ENCODE measurements at places on chromosomes 2 and 18.
A peak's percentile ranks its signal among the peaks of the same experiment; 100 is the strongest.

GRCh38 chr18:55744206-55744605, 156.2 kb upstream of the TCF4 start:
- H3K4me3 ChIP-seq = no peak overlapping the region
- H3K27ac ChIP-seq = no peak overlapping the region

GRCh38 chr2:161232571-161232970, 72.3 kb downstream of the TANK start:
- peaks cover 33% of the 10 kb centered on the region for H3K36me3 ChIP-seq
- peaks cover 12% of the 10 kb centered on the region for H3K4me1 ChIP-seq
- H3K4me3 ChIP-seq = no peak overlapping the region
- no peaks in the 10 kb centered on the region for H3K27me3 ChIP-seq
- H3K27ac ChIP-seq = no peak overlapping the region

GRCh38 chr2:135226961-135227360, 174.9 kb downstream of the RAB3GAP1 start:
- no peaks in the 10 kb centered on the region for H3K27me3 ChIP-seq
- no peak overlapping the region for H3K27ac ChIP-seq
- DNase-seq = no peak

DNA sequence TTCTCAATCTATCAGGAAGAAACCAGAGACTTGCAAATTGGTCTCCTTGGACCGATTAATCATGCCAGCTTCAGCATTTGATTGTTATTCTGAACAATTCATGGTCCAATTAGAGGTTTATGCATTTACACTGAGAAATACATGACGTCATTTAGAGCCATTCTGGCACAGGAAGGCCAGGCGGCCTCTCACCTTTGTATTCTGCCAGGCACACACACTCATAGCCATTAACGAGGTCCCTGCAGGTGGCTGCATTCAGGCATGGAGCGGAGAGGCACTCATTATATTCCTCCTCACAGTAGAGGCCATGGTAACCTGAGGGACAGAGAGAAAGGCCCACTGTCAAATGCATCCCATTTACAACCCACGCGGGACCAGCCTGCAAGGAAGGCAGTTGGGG, 146.8 kb upstream of the PID1 start:
- peaks cover 2% of the 10 kb centered on the region for H3K4me1 ChIP-seq
- no peak for DNase-seq
- no peak overlapping the region for H3K27ac ChIP-seq
- H3K36me3 ChIP-seq = no peaks in the 10 kb centered on the region
- H3K27me3 ChIP-seq = no peaks in the 10 kb centered on the region

GRCh38 chr2:237689336-237690131, 62.1 kb downstream of the LRRFIP1 start:
- no peak overlapping the region for H3K4me3 ChIP-seq
- H3K27me3 ChIP-seq = no peaks in the 10 kb centered on the region
- peak overlapping the region; percentile 99 for H3K27ac ChIP-seq
- H3K36me3 ChIP-seq = peaks cover 9% of the 10 kb centered on the region
- DNase-seq = no peak
- H3K4me1 ChIP-seq = peaks cover 69% of the 10 kb centered on the region

DNA sequence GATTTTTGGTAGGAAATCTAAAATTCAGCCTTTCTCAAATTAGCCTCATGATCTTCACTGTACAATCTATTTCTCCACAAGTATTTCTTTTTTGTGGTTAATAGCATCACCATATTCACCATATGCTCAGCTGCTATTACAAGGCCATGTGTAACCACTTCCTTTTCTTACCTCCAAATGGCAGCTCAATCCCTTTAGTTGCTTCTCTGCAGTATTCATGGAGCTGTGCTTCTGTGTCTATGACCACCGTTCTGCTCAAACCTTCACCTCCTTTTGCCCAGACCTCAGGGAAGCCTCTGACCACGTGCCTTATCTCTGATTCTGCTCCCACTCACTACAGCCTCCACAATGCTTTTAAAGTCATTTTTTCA, 126.7 kb upstream of the TMEM200C start:
- no peaks in the 10 kb centered on the region for H3K27me3 ChIP-seq
- no peak overlapping the region for H3K4me3 ChIP-seq
- no peak overlapping the region for H3K27ac ChIP-seq
- H3K4me1 ChIP-seq = peaks cover 20% of the 10 kb centered on the region
- no peaks in the 10 kb centered on the region for H3K36me3 ChIP-seq

DNA sequence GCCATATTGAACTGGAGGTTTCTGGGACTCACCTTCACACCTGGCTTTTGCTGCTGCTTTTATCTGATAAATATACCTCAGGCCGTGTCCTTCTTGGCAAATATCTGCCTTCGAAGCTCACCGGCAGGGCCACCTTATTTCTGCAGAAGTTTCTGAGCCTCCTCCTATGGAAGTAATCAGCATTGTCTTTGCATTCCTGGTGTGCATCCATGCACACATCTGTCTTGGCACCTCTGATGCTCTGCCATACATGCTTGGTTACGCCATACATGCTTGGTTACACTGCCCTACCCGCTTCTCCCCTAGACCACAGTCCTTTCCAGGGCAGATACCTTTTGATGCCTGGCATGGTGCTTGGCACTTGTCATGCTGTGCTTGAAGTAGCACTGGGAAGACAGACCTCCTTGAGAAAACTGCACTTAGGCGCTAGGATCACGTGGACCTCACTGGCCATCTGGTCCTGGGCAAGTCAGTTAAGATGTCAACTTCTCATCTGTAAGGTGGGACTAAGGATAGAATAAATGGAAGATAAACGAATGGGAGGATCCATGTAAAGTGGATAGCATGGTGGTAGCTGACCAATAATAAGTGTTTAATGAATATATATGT, 66.8 kb downstream of the ZNF236 start:
- H3K27ac ChIP-seq = no peak overlapping the region
- H3K27me3 ChIP-seq = no peaks in the 10 kb centered on the region
- peaks cover 43% of the 10 kb centered on the region for H3K36me3 ChIP-seq
- DNase-seq = no peak

GRCh38 chr2:44130441-44130840, 38.2 kb upstream of the PPM1B start:
- peaks cover 4% of the 10 kb centered on the region for H3K4me1 ChIP-seq
- no peak for DNase-seq
- no peaks in the 10 kb centered on the region for H3K27me3 ChIP-seq
- no peaks in the 10 kb centered on the region for H3K36me3 ChIP-seq
- no peak overlapping the region for H3K27ac ChIP-seq

DNA sequence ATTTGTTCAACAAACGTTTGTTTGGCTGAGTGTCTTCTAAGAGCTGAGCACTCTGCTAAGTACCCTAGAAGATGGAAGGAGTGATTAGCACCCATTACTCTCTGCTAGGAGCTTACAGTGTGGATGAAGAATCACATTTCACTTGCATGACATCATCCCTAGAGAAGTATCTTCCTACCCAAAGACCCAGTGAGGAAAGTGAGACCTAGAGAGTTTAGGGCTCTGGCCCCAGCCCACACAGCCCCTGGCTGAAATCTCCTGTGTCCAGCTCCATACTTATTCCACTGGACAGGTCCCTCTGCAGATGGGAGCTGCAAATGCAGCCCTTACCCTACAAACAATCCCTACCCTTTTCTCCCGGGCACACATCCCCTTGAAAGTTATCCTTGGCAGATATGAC, 26.8 kb upstream of the EPAS1 start:
- H3K36me3 ChIP-seq = no peaks in the 10 kb centered on the region
- H3K4me1 ChIP-seq = peaks cover 42% of the 10 kb centered on the region
- no peak for DNase-seq
- H3K4me3 ChIP-seq = no peak overlapping the region
- H3K27me3 ChIP-seq = peaks cover 4% of the 10 kb centered on the region
- H3K27ac ChIP-seq = no peak overlapping the region

DNA sequence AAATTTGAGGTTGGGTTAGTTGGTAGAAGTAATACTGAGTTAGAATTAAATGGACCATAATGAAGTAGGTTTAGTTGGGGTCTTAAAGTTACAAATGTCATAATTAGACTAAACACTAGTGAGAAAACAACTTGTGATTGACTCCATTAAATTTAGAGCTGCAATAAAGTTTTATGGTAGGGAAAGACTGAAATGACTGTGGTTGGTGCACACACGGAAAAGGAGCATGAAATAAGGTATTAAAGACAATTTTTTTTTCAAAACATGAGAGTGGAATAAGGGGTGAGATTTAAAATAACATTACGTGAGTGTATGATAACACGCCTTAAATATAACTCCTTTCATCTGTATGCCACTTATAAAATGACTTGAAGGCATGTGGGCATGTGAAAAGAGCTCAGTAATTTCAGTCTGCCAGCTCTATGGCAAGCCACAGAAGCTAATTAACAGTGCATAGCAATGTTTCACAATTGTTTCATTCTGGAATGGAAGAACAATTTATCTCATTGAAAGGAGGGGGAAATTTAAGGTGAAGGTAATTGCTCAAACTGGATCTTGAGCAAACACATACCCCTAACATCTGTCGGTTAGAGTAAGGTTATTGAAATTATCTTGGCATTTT, 1.4 kb downstream of the FRZB start:
- no peak overlapping the region for H3K27ac ChIP-seq
- H3K36me3 ChIP-seq = peaks cover 6% of the 10 kb centered on the region
- peak overlapping the region; percentile 76 for H3K4me3 ChIP-seq

DNA sequence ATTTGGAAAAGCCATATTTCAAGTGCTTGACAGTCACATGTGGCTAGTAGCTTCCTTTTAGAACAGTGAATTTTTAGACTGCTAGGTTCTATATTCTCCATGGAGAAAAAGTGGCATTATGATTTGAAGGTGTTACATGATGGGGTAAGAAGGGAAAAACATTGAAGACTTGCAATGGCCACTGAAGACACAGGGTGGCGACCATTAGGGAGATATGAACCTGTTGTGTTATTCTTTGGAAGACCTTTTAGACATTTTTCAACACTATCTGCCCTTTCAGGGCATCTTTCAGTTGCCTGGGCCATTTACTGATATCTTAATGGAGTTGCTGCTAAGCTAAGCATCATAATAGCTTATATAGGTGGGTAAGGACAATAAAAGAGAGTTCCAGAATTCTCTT, 1387.2 kb downstream of the SUCLG1 start:
- H3K27ac ChIP-seq = no peak overlapping the region
- DNase-seq = no peak
- peaks cover 13% of the 10 kb centered on the region for H3K27me3 ChIP-seq
- H3K4me1 ChIP-seq = peaks cover 9% of the 10 kb centered on the region

DNA sequence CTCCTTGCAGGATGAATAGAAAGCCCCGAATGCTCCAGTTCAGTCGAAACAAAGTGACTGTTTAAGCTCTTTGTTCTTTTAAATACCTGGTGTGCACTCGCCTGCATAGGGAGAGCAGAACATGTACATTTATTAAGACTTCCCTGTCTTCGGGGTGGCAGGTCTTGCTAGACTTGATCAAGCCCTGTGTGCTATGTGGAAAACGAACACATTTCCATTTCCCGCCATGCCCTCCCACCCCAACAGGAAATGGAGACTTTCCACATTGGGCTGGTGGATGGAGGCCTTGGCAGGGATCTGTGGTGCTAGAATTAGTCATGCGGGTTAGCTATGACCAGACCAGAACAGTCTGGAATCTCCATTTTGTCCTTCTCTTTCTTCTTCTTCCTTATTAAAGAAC, 321.0 kb upstream of the THSD7B start:
- H3K36me3 ChIP-seq = no peaks in the 10 kb centered on the region
- H3K4me1 ChIP-seq = no peaks in the 10 kb centered on the region
- no peak overlapping the region for H3K27ac ChIP-seq
- no peak for DNase-seq
- H3K27me3 ChIP-seq = no peaks in the 10 kb centered on the region
